Large intestine (tissue), 12 donors: ENCODE measurements at places on chromosomes 6 and 20.
A peak's percentile ranks its signal among the peaks of the same experiment; 100 is the strongest.

- DNase-seq = no peak
Measured at GRCh38 chr6:137976430-137976829, 109.4 kb downstream of the TNFAIP3 start.

DNA sequence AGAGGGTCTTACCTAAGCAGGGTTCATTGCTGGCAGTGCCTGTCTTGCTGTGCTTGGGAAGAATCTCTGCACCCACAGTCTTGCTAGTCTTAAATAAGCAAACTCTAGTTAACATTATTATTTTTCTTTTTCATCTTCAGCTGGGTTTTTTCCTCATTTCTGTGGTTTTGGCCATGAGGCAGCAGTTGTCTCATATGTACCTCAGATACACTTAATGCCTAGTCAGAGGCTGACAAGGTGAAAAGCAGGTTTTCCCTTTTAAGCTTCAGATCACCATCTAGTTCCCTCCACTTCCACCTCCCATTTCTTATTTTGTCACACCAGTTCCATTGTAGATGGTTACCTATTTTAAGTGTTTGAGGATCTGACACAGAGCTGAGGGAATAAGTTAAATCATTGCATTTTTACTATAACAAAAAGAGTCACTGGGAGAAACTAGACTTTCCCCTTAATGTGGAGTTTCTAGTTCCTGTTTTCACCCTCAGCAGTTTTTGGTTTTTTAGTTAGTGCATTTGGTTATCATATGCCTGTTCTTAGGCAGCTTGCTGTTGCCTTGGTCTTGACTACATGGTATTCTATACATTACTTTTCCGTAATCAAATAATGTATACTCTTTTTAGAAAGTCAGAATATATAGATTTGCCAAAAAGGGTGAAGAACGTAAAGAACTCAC lies 46.0 kb downstream of the AFDN start:
- DNase-seq = no peak

DNA sequence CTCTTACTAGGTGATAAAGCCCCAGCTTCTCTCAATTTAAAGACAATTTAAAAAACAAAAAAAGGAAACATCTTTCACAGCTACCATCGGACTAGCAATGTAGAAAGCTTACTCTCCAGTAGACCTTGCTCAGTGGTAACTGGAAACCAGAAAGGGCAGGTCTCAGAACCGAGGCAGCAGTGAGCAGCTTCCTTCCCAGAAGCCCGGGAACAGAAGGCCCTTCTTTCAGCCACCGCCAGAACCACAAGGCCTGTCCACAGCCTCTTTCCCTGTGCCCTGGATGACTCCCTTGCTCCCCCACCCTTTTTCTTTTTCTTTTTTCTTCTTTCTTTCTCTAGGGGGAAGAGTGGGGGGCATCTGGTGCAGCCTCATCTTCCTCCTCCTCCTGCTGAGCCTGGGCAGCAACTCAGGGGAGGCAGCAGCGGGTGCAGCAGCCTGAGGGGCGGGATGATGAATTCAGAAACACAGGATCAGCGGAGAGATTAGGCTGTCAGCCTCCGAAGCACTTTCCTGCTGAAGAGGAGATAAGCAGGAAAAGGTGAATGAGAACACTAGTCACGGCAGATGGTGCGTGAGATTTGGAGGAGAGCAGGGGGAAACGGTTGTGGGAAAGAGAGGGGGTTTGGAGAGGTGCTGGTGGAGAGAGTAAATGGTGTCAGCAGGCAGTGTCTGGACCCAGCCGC lies 158.5 kb downstream of the ID4 start:
- no peak for DNase-seq

- no peak for DNase-seq
Measured at GRCh38 chr6:118889163-118889562, 4.8 kb upstream of the ASF1A start.

DNA sequence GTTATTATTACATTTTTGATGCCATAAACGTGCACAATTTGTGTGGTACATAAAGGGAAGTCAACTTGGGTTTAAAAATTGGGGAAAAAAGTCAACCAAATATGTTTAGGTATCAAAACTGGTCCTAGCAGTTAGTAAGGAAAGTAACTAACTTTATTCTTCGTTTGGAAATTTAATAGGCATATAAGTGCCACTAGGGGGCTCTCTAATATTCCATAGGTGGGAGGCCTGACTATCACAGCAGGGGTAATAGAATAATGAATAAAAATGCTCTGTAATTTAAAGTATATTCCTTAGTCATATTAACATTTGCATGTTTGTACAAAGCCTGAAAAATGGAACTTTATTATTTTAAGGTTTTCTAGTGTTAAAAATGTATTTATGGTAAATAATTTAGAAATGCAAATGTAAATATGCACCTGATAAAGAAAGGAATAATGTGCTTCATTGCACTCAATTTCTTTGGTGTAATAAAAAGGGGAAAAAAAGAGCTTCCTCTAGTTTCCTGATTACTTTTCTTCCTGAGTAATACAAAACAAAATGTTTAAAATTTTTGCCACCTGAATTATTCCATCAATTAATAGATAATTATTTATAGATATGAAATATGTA lies 125.7 kb upstream of the HDAC2 start:
- DNase-seq = peak; percentile 7

GRCh38 chr6:16055852-16056251 lies 73.0 kb upstream of the MYLIP start:
- DNase-seq = no peak

DNA sequence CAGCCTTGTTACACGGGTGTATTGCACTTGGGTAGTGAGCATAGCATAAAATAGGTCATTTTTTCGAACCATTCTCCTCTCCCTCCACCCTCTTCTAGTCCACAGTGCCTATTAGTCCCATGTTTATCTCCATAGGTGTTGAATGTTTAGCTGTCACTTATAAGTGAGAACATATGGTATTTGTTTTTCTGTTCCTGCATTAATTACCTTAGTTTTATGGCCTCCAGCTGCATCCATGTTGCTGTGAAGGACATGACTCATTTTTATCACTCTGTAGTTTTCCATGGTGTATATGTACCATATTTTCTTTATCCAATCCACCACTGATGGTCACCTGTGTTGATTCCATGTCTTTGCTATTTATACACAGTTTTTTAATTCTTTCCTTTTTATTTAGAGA lies 889.5 kb downstream of the EYS start:
- no peak for DNase-seq

DNA sequence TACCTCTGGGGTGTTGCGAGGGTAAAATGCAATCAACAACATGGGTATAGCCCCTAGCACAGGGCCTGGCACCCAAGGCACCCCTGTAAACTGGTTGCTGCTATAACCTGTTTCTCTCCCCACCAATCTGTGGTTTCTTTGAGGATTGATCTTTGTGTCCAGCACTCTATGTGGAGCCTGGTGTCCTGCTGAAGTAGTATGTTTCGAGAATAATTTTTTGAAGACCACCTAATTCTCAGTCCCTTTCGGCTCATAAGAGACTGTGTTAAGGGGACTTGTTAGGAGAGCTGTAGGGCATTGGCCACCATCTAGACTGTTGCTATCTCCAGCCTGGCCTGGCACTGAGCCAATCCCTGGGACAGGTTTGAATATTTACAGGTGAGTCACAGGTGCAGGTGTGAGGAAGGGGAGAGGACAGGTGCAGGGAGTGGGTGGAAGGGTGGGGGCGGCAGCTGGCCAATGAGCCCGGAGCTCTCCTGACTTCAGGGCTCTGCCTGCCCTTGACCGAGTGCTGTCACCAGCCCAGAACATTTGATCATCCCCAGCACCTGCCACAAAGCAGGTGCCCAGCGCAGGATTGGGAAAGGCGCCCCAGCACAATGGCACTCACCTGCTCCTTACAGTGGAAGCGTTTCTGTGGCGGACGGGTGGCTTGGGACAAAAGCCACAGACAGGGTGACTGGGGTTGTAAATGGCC lies 8.1 kb upstream of the C20orf144 start:
- DNase-seq = peak; percentile 94

- no peak for DNase-seq
Measured at GRCh38 chr6:168562576-168563151, 121.7 kb downstream of the SMOC2 start.

DNA sequence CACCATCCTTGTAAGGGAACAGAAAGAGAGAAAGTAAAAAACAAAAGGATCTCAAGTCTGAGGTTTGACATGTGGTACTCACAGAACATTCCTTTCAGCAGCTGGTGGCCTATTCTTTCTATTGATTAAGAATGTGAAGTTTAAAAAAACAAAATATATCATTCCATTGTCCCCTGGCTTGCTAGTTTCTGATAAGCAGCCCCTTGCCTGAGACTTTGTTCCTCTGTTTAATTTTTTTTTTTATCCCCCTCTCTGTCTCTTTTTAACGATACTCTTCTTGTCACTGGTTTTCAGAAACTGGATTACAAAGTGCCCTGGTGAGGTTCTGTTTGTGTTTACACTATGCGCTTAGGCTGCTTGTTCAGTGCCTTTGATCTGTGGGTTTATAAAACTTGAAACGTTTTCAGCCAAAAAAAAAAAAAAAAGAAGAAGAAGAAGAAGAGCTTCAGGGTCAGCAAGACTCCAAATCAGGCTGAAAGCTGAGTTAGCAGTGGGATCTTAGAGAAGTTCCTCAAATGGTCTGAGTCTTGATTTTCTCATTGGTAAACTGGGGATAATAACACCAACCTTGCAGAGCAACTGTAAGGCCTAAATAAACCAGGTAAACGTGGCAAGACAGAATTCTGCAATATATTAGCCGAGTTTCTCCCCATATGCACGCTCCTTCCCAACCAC lies 45.1 kb upstream of the SLC22A23 start:
- no peak for DNase-seq

GRCh38 chr20:37529214-37529967 lies 1.7 kb upstream of the BLCAP start:
- no peak for DNase-seq

DNA sequence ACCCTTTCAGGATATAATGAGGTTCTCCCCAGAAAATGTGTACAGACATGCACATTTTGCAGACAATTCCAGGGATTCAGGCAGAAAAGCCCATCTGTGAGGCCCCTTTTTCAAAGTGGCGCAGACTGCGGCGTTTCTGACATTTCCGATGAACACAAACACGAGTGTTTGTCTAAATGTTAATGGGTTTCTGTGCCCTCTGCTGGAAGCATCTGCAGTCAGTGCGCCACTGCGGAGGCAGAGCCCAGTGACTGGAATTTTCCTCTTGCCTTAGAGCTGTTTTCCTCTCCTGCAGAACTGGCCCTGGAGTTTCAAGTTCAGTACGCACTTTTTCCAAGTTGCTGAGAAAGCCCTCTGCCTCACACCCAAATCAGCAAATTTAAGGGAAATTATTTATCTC lies 15.3 kb downstream of the ANKRD60 start:
- DNase-seq = no peak

DNA sequence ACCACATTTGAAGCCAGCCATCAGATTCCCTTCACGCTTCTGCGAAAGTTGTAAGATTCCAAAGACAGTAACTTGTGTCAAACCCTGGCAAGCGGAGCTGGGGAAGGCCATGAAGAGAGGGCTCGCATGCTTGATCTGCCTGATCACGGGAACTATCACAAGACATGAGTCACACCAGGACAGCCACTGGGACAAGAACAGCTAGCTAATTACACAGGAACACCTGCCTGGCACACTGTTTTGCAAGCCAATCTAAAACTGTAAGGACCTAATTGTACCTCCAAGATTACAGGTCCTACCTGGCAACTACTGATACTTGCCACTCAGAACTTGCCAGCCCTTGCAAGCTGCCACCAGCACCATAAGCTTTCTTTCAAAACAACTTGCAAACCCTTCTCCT lies 289.3 kb downstream of the KIF16B start:
- peak; percentile 77 for DNase-seq

DNA sequence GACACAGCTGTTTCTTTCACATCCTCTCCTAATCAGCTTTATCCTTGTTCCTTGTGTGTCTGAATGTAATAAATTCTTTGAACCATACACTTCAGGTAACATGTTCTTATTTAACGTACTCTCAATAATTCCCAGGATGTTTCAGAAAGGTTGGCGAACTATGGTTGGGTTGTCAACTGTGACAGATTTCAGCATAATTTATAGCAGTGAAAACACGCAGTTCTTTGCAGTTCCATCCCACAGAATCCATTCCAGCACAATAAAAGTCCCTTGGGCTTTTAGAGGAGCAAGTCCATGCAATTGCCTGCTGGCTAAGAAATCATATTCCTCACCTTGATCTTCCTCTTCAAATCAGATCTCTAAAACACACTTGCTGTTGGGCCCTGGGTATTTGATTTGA lies 119.3 kb downstream of the COL9A1 start:
- DNase-seq = no peak

DNA sequence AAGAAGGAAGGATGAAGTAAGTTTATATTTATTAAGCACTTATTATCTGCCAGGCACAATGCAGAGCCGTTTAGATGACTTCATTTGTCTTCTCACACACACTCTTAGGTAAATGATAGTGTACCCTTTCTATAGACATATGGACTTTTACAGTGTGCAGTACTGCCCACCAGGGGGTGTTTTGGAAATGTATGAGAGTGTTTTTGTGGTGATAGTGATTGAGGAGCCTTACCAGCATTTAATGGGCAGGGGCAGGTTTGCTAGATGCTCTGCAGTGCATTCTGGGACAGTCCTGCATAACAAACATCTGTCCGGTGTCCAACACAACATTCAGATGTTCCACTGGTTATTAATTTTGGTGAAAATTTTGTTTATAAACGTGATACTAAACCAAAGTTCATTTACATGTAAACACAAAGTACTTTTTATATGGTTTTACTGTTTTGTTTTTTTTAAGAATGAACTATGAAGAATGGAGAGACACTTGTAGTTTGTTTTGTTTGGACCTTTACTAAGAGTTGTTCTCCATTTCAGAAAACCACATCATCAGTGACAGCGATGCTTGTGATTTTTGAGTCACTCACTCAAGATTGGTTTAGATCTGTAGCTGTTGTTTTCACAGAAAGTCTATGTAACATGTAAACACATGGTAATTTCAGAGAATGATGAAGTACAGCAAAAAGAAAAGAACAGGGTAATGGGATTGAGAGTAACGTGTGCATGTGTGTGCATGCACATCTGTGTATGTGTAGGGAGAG lies 19.9 kb downstream of the KCNS1 start:
- no peak for DNase-seq

DNA sequence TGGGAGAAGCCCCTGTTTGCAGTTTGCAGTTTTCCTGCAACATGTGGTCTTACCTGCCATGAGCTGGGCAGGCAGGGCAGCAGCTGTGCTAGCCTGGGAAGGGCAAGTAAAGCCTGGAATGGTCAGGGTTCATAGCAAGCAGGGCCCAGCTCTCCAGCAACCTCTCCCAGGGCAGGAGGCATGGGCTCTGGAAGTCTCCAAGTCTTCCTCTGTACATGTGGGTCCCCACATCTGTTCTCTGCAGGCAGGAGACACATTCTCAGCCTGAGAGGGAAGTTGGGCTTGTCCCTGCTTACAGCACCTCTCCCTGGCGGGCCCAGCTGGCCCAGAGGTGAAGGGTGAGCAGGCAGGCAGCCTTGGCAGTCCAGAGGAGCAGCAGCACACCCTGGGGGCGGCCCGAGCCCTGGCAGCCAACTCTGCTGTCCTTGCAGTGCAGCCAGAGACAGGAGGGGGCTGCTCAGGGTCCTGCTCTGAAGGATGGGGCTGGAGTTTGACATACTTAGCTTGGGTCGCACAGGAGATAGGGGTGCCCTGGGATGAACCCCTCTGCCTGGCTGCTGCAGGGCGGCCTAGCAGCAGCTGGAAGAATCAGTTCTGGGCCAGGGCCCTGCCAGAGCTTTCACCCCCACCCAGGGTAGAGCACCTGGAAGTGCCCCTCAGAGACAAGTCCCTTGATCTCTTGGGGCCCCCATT lies 176.0 kb downstream of the MRPL14 start:
- peak; percentile 54 for DNase-seq

- DNase-seq = no peak
Measured at GRCh38 chr6:111803804-111804203, 69.4 kb downstream of the FYN start.
